Natural killer cell (primary cell): ENCODE measurements at places on chromosomes 4 and X. TPM values are rescaled to one million over a fixed set of nuclear protein-coding genes. Genes with fewer than 3 reads are reported as not detected.

DNA sequence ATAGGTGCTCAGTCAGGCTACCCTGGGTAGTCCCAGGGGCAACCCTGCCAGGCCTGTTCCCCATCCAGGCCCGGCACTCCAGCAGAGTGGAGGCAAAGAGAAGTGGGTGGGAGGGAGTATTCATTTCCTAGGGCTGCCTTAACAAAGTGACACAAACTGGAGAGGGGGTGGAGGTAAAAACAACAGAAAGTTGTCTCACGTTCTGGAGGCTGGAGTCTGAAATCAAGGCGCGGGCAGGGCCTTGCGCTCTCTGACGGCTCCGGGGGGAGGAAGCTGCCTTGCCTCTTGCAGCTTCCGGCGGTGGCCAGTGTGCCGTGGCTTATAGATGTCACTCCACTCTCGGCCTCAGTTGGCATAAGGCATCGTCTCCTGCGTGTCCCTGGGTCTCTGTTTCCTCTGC, 90.8 kb downstream of the DCTD start:
- DNase-seq = peak; percentile 23

DNA sequence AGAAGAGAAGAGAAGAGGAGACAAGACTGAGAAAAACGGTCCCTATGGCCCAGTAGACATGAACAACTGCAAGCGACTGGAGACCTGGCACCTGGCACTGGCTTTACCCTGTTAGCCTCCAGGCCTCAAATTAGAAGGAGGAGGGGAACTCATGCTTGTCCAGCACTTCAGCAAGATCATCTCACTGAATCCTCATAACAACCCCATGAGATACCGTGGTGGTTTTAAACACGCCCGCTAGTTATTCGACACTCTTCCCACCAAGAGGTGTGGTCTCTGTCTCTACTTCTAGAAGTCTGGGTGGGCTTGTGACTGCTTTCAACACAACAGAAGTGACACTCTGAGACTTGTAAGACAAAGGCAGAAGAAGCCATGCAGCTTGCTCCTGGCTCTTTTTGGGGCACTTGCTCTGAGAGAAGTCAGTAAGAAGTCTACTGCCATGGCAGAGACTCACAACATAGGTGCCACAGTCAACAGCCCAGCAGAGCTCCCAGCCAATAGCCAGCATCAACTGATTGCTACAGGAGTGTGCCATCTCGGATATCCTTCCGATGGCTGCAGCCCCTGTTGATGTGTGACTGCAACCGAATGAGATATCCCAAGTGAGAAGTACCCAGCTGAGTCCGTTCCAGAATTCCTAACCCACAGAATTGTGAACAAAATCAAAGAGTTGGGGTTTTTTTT, 34.0 kb upstream of the BCOR start:
- no peak for DNase-seq

- no peak for DNase-seq
Measured at GRCh38 chr4:77481856-77482255, 123.8 kb upstream of the CXCL13 start.

The SUPT20HL1 gene
- total RNA-seq = not detected

The SCD5 gene
- total RNA-seq = 8.9 TPM
